Colonic mucosa (tissue), 4 donors: ENCODE measurements at places on chromosomes 5 and 9. TPM values are rescaled to one million over a fixed set of nuclear protein-coding genes. Genes with fewer than 3 reads are reported as not detected.
A peak's percentile ranks its signal among the peaks of the same experiment; 100 is the strongest.

GRCh38 chr5:145551714-145552113 is 283.4 kb downstream of the PRELID2 start:
- H3K27ac ChIP-seq, result no peak overlapping the region
- no peaks in the 10 kb centered on the region for H3K36me3 ChIP-seq
- H3K4me1 ChIP-seq, result no peaks in the 10 kb centered on the region
- DNase-seq, result no peak
- no peak overlapping the region for H3K4me3 ChIP-seq

DNA sequence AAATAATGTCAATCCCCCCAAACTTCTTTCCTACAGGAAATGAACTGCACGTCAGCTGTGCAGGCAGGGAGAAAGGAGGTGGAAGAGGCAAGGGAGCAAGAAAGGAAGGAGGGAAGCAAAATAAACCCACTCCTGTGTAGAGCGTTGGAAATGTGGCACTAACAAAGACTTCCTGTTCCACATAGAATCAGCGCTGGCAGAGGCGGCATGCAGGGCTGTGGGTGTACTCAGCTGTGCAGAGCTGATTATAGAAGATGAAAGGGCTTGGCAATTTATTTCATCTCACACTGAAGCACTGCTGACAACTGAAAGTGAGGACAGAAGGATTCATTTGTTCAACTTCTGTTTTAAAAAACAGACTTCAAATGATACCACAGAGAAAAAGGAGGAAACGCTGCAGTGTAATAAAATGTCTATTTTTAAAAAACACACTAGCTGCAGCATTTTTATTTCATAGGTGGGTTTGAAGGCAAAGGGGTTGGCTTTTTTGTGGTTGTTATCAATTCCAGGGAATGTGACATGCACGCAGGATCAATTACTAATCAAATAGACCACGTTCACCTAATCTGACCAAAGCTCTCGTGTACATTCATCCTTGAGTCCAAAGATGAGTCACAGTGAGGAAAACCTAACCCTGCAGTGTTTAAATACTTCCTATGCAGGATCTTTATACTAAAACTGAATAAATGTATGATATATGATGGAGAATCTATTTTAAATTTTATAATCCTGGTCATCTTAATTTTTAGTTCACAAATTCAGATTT is 583.5 kb downstream of the ZNF608 start:
- no peaks in the 10 kb centered on the region for H3K27me3 ChIP-seq
- no peak overlapping the region for H3K27ac ChIP-seq
- H3K36me3 ChIP-seq, result no peaks in the 10 kb centered on the region

- H3K4me3 ChIP-seq, result no peak overlapping the region
- H3K36me3 ChIP-seq, result no peaks in the 10 kb centered on the region
- H3K4me1 ChIP-seq, result no peaks in the 10 kb centered on the region
- H3K27ac ChIP-seq, result no peak overlapping the region
- no peaks in the 10 kb centered on the region for H3K27me3 ChIP-seq
Observed at GRCh38 chr9:18611971-18612370, 138.0 kb downstream of the ADAMTSL1 start.

DNA sequence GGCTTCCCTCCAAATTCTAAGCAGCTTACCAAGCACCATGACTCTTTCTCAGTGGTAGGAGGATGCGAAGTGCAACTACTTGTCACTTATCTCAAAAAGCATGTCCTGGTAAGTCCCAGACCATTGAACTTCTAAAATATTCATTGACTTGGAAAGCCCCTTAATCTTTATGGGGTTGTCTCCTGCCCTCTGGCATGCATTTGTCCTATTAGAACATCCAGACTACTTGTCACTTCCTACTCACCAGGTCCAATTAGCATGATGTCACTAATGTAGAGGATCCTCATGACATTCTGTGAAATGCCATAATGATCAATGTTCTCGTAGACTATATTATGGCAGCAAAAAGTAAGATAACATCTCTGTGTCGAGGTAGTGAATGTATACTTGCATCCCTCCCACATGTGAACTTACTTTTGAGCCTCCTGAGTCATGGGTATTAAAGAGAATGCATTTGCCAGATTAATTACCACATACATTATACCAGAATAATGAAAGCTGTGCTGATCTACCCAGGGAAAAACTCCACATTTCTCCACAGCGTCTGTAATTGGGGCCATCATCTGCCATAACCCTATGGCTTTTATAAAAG is 63.5 kb upstream of the RAD23B start:
- no peaks in the 10 kb centered on the region for H3K27me3 ChIP-seq
- no peaks in the 10 kb centered on the region for H3K4me1 ChIP-seq
- no peak for DNase-seq
- no peak overlapping the region for H3K4me3 ChIP-seq
- H3K36me3 ChIP-seq, result no peaks in the 10 kb centered on the region
- H3K27ac ChIP-seq, result no peak overlapping the region

- no peak overlapping the region for H3K27ac ChIP-seq
- no peak overlapping the region for H3K4me3 ChIP-seq
- no peaks in the 10 kb centered on the region for H3K4me1 ChIP-seq
- no peaks in the 10 kb centered on the region for H3K27me3 ChIP-seq
- DNase-seq, result no peak
- H3K36me3 ChIP-seq, result no peaks in the 10 kb centered on the region
Observed at GRCh38 chr5:128553747-128554146, 15.7 kb upstream of the FBN2 start.

- no peak overlapping the region for H3K4me3 ChIP-seq
- no peaks in the 10 kb centered on the region for H3K27me3 ChIP-seq
- no peaks in the 10 kb centered on the region for H3K36me3 ChIP-seq
- no peaks in the 10 kb centered on the region for H3K4me1 ChIP-seq
- H3K27ac ChIP-seq, result no peak overlapping the region
Observed at GRCh38 chr9:34252016-34252415, 73.2 kb downstream of the UBAP1 start.

DNA sequence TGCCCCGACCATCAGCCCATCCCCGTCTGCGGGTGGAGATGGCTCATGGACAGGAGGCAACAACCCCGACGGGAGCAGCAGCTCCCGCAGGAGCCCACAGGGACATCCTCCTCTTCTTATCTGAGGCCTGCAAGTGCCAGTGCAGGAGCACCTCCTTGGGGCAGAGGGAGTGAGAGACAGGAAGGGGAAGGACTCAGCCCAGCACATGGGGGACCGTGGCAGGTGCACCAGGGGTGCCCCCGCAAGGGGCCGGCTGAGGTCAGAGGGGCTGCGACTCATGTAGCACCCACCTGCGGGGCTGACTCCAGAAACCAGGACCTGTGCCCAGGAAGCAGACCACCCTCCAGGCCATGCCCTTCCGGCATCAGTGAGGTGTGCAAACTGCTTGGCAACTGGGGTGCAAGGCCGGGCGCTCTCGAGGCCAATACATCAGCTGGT is 259.8 kb upstream of the ADAMTS16 start:
- H3K4me1 ChIP-seq, result no peaks in the 10 kb centered on the region
- no peak overlapping the region for H3K4me3 ChIP-seq
- H3K36me3 ChIP-seq, result no peaks in the 10 kb centered on the region
- DNase-seq, result no peak

- DNase-seq, result no peak
- no peaks in the 10 kb centered on the region for H3K27me3 ChIP-seq
- H3K27ac ChIP-seq, result no peak overlapping the region
- no peak overlapping the region for H3K4me3 ChIP-seq
Observed at GRCh38 chr9:122923947-122924346, 7.4 kb downstream of the ZBTB26 start.

GRCh38 chr5:109256486-109256885 is 153.3 kb downstream of the PJA2 start:
- H3K36me3 ChIP-seq, result no peaks in the 10 kb centered on the region
- DNase-seq, result no peak
- H3K27ac ChIP-seq, result no peak overlapping the region
- no peaks in the 10 kb centered on the region for H3K27me3 ChIP-seq
- H3K4me3 ChIP-seq, result no peak overlapping the region

GRCh38 chr9:21801683-21802417 is 586 bp upstream of the MTAP start:
- H3K27ac ChIP-seq, result peak overlapping the region; percentile 65
- no peaks in the 10 kb centered on the region for H3K27me3 ChIP-seq
- H3K36me3 ChIP-seq, result no peaks in the 10 kb centered on the region
- peak overlapping the region; percentile 79 for H3K4me3 ChIP-seq

GRCh38 chr5:154390096-154390495 is 55.7 kb upstream of the SAP30L start:
- H3K36me3 ChIP-seq, result no peaks in the 10 kb centered on the region
- H3K27me3 ChIP-seq, result no peaks in the 10 kb centered on the region
- DNase-seq, result no peak
- H3K4me1 ChIP-seq, result peaks cover 3% of the 10 kb centered on the region
- no peak overlapping the region for H3K27ac ChIP-seq

DNA sequence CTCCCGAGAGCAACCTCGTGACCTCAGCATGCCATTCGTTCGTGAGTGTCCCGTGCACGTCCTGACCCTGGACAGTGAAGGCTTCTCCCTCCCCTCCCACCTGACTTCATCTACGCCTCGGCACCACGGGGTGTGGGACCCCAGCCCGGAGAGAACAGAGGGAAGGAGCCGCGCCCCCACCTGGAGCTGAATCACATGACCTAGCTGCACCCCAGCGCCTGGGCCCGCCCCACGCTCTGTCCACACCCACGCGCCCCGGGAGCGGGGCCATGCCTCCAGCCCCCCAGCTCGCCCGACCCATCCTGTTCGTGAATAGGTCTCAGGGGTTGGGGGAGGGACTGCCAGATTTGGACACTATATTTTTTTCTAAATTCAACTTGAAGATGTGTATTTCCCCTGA is 38.3 kb upstream of the FCN2 start:
- DNase-seq, result no peak
- H3K4me1 ChIP-seq, result no peaks in the 10 kb centered on the region
- no peaks in the 10 kb centered on the region for H3K36me3 ChIP-seq
- H3K4me3 ChIP-seq, result no peak overlapping the region
- H3K27me3 ChIP-seq, result no peaks in the 10 kb centered on the region
- no peak overlapping the region for H3K27ac ChIP-seq

GRCh38 chr5:132510076-132510475 is 19.5 kb upstream of the IRF1 start:
- peaks cover 6% of the 10 kb centered on the region for H3K4me1 ChIP-seq
- no peak for DNase-seq
- no peak overlapping the region for H3K4me3 ChIP-seq

GRCh38 chr5:125106881-125107280 is 360.4 kb upstream of the ZNF608 start:
- no peak overlapping the region for H3K4me3 ChIP-seq
- H3K4me1 ChIP-seq, result no peaks in the 10 kb centered on the region
- DNase-seq, result no peak
- no peaks in the 10 kb centered on the region for H3K36me3 ChIP-seq

GRCh38 chr9:96556701-96557461 is 62.8 kb downstream of the CDC14B start:
- no peak for DNase-seq
- no peaks in the 10 kb centered on the region for H3K27me3 ChIP-seq

- H3K27ac ChIP-seq, result no peak overlapping the region
- H3K27me3 ChIP-seq, result no peaks in the 10 kb centered on the region
- H3K36me3 ChIP-seq, result no peaks in the 10 kb centered on the region
Observed at GRCh38 chr5:60366489-60366888, 333.5 kb downstream of the DEPDC1B start.

GRCh38 chr5:74320526-74320925 is 320.0 kb downstream of the ENC1 start:
- H3K27ac ChIP-seq, result no peak overlapping the region
- H3K36me3 ChIP-seq, result no peaks in the 10 kb centered on the region
- DNase-seq, result no peak
- no peaks in the 10 kb centered on the region for H3K27me3 ChIP-seq
- H3K4me3 ChIP-seq, result no peak overlapping the region

- no peaks in the 10 kb centered on the region for H3K27me3 ChIP-seq
- H3K4me3 ChIP-seq, result no peak overlapping the region
- H3K4me1 ChIP-seq, result no peaks in the 10 kb centered on the region
Observed at GRCh38 chr5:149298842-149299404, 27.3 kb downstream of the AFAP1L1 start.

The PAPPA gene
- total RNA-seq, result 0.99 TPM

The IFNA2 gene
- total RNA-seq, result not detected

The KCNIP1 gene
- total RNA-seq, result 0.24 TPM

The IL5 gene
- total RNA-seq, result not detected

The CNTLN gene
- 2.4 TPM for total RNA-seq

The IL33 gene
- 16.4 TPM for total RNA-seq

The SLC36A3 gene
- not detected for total RNA-seq

The PCDHAC1 gene
- total RNA-seq, result 0.10 TPM

The TRIM23 gene
- total RNA-seq, result 8.8 TPM
